ENCODE measurements at places on chromosomes 4 and X.

GRCh38 chr4:6251365-6251764 lies 18.3 kb upstream of the WFS1 start:
- DNase-seq = no peak

DNA sequence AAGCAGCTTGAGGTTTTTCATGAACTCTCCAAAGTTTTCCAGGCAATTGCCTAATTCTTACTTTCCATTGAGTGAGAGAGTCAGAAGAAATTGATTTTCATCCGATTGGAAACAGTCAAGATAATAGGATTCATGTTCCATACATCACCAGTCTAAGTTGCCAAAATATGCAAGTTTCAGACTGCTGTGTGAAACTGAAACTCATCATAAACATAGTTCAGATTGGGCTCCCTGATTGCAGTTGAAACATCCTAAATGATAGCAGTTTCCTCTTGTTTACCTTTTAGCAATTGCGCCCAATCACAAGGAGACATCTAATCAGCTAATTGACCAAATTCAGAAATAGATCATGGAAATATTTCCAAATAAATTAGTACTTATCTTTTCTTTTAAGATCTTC lies 56.8 kb downstream of the SPANXN4 start:
- DNase-seq = no peak

GRCh38 chr4:169620880-169621248 lies 486 bp downstream of the CLCN3 start:
- DNase-seq = no peak

- no peak for DNase-seq
Measured at GRCh38 chr4:132614682-132615081, 534.4 kb upstream of the PCDH10 start.

- DNase-seq = no peak
Measured at GRCh38 chrX:70398899-70399298, 24.2 kb upstream of the GDPD2 start.

DNA sequence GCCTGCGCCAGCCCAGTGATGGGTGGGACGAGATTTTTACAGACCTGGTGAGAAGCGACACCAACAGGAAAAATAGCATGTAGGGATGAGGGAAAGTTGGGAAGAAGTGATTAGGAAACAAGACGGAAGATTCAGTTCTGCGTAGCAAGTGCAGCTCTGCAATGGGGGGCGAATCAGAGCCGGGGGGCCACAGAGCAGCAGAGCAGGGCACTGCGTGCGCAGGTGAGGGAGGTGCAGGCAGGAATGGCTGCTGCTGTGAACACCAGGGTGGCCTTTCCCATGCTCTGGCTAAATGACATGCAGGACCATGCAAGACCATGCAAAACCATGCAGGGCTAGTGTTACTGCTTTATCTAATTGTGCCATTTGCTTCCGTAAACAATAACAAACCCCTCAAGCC lies 442.7 kb upstream of the FRG1 start:
- DNase-seq = no peak

DNA sequence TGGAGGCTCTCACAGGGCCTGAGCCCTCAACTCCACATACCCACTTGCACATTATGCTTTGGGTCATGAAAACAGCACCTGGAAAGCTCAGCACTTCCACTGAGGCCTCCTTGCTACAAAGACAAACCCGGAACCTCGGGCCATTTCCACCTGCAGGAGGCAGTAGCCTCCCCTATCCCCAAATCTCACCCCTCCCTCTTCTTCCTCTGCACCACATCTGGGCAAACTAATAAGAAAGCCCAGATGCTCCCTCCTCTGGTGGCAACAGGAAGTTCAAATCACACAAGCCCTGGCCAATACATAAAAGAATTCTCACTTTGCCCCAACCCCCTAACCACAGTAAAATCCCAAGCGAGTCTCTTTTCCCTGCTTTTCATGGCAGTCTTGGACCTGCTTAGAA lies 136.4 kb downstream of the MAPK10 start:
- DNase-seq = no peak

All from stimulated activated CD8-positive, alpha-beta memory T cell treated with anti-CD3 and anti-CD28 coated beads, Interleukin-7, amount 100 ng/mL, for 4 hours (primary cell).